ENCODE measurements at places on chromosomes 16 and 17.

GRCh38 chr16:997440-998051, 16.0 kb downstream of the SOX8 start:
- no peak for DNase-seq

DNA sequence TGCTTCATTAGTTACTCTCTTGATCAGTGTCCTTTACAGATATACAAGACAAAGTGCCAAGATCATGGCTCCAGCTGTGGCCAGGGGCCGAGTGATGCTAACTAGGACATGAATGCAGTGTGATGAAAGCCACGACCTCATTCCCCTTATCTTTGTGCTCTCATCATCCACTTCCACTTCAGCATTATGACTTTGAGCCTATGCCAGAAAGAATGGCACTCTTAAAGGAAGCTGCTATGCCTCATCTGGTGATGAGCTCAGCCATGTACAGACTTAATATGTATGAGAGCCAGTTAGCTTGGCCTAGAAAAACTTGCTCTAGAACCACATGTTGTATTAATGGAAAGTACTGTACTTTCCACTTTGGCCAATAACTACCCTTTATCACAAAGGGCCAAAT, 179.1 kb downstream of the TOX3 start:
- no peak for DNase-seq

GRCh38 chr17:62119373-62119772, 54.3 kb upstream of the MED13 start:
- DNase-seq: no peak

GRCh38 chr16:24571096-24571495, 31.7 kb downstream of the RBBP6 start:
- no peak for DNase-seq

GRCh38 chr16:76210157-76210556, 67.0 kb upstream of the CNTNAP4 start:
- no peak for DNase-seq

- no peak for DNase-seq
Observed at GRCh38 chr16:15960124-15960971, 10.9 kb downstream of the ABCC1 start.

DNA sequence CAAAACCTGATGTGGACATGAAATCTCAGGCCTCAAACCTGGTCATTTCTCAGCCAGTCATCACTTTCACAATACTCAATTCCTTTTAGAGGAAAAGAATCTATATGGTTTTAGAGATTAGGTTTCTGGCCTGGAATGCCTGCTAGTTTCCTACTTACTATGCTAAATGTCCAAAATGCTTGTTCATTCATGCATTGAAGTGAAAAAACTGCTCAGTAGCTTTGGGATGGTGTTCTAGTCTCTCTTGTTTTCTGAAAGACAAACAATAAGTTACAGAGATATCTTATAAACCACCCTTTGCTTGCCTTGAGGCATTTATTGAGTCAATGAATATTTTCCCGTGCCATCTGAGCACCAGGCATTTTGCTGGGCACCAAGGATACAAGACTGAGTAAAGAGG, 1146.5 kb upstream of the GOT2 start:
- DNase-seq: no peak

- DNase-seq: no peak
Observed at GRCh38 chr17:19897090-19897837, 29.5 kb upstream of the ULK2 start.

DNA sequence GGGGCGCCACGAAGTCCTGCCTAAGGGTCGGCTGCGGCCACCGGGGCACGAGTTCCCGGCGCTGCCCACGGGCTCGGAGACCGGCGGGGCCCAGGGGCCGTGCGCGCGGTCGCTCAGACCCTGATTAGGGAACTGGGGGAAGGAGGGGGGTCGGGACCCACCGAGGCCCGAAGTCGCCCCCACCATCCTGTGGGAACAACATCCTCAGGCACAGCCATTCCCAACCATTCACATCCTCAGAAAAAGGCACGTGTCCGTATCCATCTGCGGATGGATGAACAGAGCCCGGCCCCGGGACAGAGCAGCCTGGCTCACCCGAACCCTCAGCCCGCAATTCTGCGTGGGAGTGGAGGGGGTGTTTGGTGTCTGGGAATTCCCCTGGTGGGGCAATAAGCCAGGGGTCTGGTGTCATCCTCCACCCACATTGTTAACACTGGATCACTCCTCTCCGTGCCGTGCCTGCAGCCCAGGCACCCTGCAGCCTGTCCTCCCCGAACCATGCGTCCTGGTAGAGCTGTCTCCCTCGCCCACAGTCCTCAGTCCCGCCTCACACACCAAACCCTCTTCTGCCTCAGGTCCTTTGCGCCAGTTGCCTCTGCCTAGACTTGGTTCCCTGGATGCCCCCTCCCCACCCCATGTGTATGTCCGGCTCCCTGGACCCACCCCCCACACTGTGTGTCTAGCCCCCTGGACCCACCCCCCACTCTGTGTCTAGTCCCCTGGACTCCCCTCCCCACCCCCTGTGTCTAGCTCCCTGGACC, 789 bp upstream of the CCDC57 start:
- DNase-seq: no peak

- DNase-seq: no peak
Observed at GRCh38 chr17:35536664-35537171, 760 bp downstream of the SLFN12L start.

- no peak for DNase-seq
Observed at GRCh38 chr17:82440469-82440981, 10.0 kb downstream of the CYBC1 start.

GRCh38 chr16:19283637-19284036, 1.9 kb upstream of the CLEC19A start:
- DNase-seq: no peak

DNA sequence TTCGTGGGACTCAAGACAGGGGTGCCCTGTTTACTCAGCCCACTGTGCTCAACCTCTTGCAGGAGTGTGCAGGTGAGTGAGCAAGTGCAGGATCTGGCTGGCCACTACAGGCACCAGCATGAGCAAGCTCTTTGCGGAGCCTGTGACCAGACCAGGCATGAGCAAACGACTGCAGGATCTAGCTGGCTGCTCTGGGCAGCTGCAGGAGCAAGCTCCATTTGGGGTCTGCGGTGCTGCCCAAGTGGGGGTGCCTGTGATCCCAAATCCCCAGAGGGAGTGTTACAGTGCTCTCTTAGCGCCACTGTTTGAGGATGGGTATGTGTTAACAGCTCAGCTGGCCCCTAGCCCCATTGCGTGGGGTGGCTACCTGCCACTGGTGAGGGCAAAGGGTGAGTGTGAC, 2.4 kb downstream of the USP6 start:
- DNase-seq: no peak

- no peak for DNase-seq
Observed at GRCh38 chr17:15490634-15491261, 23.3 kb upstream of the CDRT4 start.

- no peak for DNase-seq
Observed at GRCh38 chr17:77086433-77087010, 54.2 kb upstream of the SEC14L1 start.

DNA sequence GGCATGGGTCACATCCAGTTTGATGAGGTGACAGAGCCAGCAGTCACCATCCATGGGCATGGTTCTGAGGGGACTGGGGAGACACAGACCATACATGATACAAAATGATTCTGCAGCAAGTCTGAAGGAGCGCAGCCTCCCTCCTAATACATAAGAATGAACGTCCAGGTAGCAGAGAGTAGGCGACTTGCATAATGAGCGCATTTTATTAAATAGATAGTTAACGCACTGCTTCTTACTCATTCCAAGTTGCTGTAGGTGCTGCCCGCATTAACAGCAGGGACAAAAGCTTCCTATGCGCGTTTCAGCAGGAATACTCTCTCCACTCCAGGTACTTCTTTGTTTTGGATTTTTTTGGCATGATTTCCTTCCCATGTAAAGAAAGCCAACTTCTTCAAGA, 73.8 kb downstream of the SLC5A11 start:
- DNase-seq: no peak

- no peak for DNase-seq
Observed at GRCh38 chr17:18161207-18162145, 22.2 kb upstream of the ALKBH5 start.

DNA sequence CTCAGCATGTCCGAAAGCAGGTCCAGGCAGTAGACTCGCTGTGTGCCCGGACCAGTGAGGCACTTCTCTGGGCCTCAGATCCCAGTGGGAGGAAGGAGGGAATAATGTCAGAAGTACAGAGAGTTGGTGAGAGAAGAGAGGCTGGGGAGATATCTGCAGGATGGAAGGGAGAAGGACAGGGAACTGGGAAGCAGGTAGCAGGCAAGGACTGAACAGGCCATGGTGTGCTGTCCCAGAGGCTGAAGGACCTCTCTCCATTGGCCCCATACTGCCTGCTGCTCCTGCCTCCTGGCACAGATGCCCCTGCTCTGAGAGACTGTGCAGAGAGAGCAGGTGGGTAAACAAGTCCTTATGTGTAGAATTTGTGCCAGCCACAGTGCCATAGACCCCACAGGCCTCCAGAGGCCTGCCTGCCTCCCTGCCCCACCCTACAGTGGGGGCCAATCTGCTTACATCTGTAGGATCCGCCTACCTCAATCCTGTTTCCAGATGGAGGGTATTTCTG, 34.2 kb upstream of the CRHR1 start:
- no peak for DNase-seq

GRCh38 chr17:41638194-41638593, 13.8 kb upstream of the KRT17 start:
- no peak for DNase-seq

GRCh38 chr17:56038131-56038530, 115.1 kb upstream of the ANKFN1 start:
- DNase-seq: no peak

- DNase-seq: no peak
Observed at GRCh38 chr16:27824006-27824405, 239.5 kb downstream of the GSG1L start.

DNA sequence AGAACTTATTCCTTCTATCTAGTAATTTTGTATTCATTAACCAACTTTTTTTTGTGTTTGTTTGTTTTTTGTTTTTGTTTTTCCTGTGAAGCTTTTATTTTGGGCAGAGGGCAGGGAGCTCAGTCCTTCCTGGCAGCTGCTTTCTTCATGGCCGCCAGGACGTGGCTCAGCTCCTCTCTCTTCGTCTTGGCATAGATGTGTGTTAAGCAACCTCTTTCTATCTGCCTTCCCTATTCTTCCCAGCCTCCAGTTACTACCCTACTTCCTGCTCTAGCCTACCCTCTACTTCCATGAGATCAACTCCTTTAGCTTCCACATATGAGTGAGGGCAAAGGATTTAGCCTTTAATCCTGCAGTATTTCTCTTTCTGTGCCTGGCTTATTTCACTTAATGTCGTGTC, 8.2 kb upstream of the BRD7 start:
- no peak for DNase-seq

- DNase-seq: no peak
Observed at GRCh38 chr16:9153502-9153864, 62.0 kb downstream of the HAPSTR1 start.
